Transverse colon (tissue), 4 donors: ENCODE measurements at places on chromosomes 4 and X. TPM values are rescaled to one million over a fixed set of nuclear protein-coding genes. Genes with fewer than 3 reads are reported as not detected.

The RS1 gene
- total RNA-seq: not detected

DNA sequence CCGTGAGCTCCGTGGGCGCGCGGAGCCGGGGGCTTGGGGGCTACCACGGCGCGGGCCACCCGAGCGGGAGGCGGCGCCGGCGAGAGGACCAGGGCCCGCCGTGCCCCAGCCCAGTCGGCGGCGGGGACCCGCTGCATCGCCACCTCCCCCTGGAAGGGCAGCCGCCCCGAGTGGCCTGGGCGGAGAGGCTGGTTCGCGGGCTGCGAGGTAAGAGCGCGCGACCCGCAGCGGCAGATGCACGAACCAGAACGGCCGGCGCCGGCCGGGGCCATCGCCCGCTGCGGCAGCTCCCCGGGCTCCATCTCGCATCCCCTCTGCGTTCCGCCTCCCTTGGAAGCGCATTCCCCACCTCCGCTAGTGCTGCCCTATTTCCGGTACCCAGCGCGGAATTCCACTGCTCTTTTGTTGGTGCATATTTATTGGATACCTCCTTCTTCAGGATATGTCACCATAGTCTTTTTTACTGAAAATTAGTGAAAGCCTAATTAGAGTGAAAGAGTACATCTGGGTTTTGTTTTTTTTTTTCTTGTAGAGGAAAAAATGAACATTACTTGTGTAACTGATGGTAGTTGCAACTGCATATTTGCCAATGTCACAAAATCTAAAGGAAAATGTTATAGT lies 797 bp downstream of the PKD2 start:
- no peaks in the 10 kb centered on the region for H3K27me3 ChIP-seq
- peak overlapping the region; percentile 90 for H3K4me3 ChIP-seq
- H3K27ac ChIP-seq: peak overlapping the region; percentile 94
- no peaks in the 10 kb centered on the region for H3K36me3 ChIP-seq
- peaks cover 39% of the 10 kb centered on the region for H3K4me1 ChIP-seq
- DNase-seq: peak; percentile 34

- no peak overlapping the region for H3K4me3 ChIP-seq
- DNase-seq: no peak
- H3K36me3 ChIP-seq: no peaks in the 10 kb centered on the region
- no peaks in the 10 kb centered on the region for H3K27me3 ChIP-seq
- no peak overlapping the region for H3K27ac ChIP-seq
Measured at GRCh38 chrX:140034916-140035315, 69.6 kb upstream of the CXorf66 start.

- H3K27ac ChIP-seq: no peak overlapping the region
- no peaks in the 10 kb centered on the region for H3K4me1 ChIP-seq
- H3K4me3 ChIP-seq: no peak overlapping the region
- no peaks in the 10 kb centered on the region for H3K36me3 ChIP-seq
- DNase-seq: no peak
- H3K27me3 ChIP-seq: no peaks in the 10 kb centered on the region
Measured at GRCh38 chr4:108370291-108371141, 201.8 kb upstream of the LEF1 start.

The ERVMER34-1 gene
- total RNA-seq: 0.20 TPM

The GABRB1 gene
- total RNA-seq: not detected

DNA sequence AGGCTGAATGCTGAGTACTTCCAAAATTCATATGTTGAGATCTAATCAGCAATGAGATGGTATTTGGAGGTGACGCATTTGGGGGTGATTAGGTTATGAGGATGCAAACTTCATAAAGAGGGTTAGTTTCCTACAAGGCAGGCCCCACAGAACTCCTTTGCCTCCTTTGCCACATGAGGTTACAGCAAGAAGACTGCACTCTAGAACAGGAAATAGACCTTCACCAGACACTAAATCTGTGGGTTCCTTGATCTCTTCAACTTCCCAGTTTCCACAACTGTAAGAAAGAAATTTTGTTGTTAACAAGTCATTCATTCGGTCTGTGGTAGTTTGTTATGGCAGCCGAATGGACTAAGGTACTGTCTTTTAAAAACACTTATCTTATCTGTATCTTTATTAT lies 681.9 kb upstream of the HS3ST1 start:
- no peak for DNase-seq
- H3K27ac ChIP-seq: no peak overlapping the region
- H3K27me3 ChIP-seq: no peaks in the 10 kb centered on the region
- H3K4me1 ChIP-seq: no peaks in the 10 kb centered on the region
- no peaks in the 10 kb centered on the region for H3K36me3 ChIP-seq
- no peak overlapping the region for H3K4me3 ChIP-seq

The TLR1 gene
- total RNA-seq: 7.9 TPM

- H3K36me3 ChIP-seq: no peaks in the 10 kb centered on the region
- H3K4me3 ChIP-seq: no peak overlapping the region
- H3K27me3 ChIP-seq: no peaks in the 10 kb centered on the region
- peaks cover 30% of the 10 kb centered on the region for H3K4me1 ChIP-seq
- H3K27ac ChIP-seq: peak overlapping the region; percentile 47
Measured at GRCh38 chr4:75698162-75698962, 25.2 kb upstream of the G3BP2 start.

DNA sequence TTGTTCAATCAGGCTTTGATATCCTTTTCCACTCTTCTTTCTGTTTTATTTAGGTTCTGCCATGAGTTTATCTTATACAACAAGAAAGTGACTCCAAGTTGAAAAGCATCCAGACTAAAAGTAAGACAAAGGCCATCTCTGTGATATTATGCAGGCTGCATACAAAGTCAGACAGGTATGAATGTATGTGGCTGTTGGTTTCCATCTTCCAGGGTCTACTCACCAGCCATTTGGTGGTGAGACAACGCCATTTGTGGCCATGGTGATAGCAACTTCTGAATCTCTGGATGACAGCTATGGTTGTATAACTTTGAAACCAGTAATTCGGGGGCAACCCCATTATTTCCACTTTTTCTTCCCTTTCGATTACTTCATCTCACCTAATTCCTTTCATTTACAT lies 17.2 kb upstream of the MSL3 start:
- no peak overlapping the region for H3K4me3 ChIP-seq
- H3K4me1 ChIP-seq: no peaks in the 10 kb centered on the region
- DNase-seq: no peak
- no peak overlapping the region for H3K27ac ChIP-seq
- no peaks in the 10 kb centered on the region for H3K27me3 ChIP-seq

The CXCL11 gene
- total RNA-seq: not detected

- no peaks in the 10 kb centered on the region for H3K4me1 ChIP-seq
- H3K36me3 ChIP-seq: no peaks in the 10 kb centered on the region
- no peak overlapping the region for H3K4me3 ChIP-seq
- no peaks in the 10 kb centered on the region for H3K27me3 ChIP-seq
- H3K27ac ChIP-seq: no peak overlapping the region
Measured at GRCh38 chr4:6027392-6027791, 9.2 kb upstream of the C4orf50 start.

GRCh38 chr4:32929796-32930699 lies 2209.9 kb downstream of the PCDH7 start:
- H3K27me3 ChIP-seq: no peaks in the 10 kb centered on the region
- no peaks in the 10 kb centered on the region for H3K36me3 ChIP-seq
- no peak for DNase-seq
- H3K27ac ChIP-seq: no peak overlapping the region
- H3K4me1 ChIP-seq: no peaks in the 10 kb centered on the region
- H3K4me3 ChIP-seq: no peak overlapping the region

- DNase-seq: no peak
- no peaks in the 10 kb centered on the region for H3K4me1 ChIP-seq
- no peaks in the 10 kb centered on the region for H3K36me3 ChIP-seq
- no peak overlapping the region for H3K4me3 ChIP-seq
- no peaks in the 10 kb centered on the region for H3K27me3 ChIP-seq
Measured at GRCh38 chrX:43876680-43877079, 5.6 kb downstream of the MAOB start.

The WDR17 gene
- 0.96 TPM for total RNA-seq

The SMIM10L2A gene
- 0.41 TPM for total RNA-seq

DNA sequence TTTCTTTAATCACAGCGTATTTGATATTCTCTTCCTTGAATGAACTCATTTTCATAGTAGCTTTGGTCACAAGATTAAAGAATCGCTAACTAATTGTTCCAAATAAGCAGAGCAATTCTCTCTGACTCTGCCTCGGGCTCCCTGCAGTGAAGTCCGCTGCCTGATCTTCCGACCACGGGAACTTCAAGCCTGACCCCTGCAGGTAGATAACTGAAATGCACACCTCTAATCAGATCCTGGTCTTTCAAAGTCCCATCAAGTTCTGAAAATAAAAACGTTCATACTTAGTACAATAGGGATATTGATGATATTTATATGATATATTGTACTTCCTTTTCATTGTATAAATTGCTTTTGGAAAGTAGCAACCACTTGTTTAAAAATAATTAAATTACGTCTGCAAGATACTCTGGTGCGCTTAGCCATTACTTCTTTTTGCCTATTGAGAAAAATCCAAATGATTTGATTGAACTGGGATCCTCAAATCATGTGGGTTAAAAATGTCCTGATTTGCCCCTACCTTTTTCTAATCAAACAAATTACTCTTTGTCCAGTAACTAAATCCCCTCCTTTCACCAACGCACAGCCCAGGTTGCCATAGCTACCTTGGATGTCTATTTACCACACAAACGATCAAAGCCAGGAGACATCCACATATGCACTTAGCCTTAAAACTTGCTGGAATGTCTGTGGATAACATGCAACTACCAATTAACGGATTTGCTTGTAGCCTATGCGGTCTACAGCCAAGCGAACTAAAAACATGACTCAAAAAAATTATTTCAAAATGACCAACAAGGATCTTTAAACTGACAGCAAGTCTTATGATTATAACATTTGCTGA lies 4.2 kb downstream of the MID1 start:
- H3K4me3 ChIP-seq: no peak overlapping the region
- no peaks in the 10 kb centered on the region for H3K27me3 ChIP-seq
- DNase-seq: peak; percentile 46
- no peaks in the 10 kb centered on the region for H3K36me3 ChIP-seq

GRCh38 chrX:76434103-76434741 lies 6.7 kb downstream of the MAGEE1 start:
- H3K4me3 ChIP-seq: no peak overlapping the region
- H3K36me3 ChIP-seq: no peaks in the 10 kb centered on the region
- no peaks in the 10 kb centered on the region for H3K4me1 ChIP-seq
- DNase-seq: no peak
- H3K27ac ChIP-seq: no peak overlapping the region
- H3K27me3 ChIP-seq: no peaks in the 10 kb centered on the region

The CXCL8 gene
- total RNA-seq: not detected

- H3K27me3 ChIP-seq: no peaks in the 10 kb centered on the region
- no peak overlapping the region for H3K4me3 ChIP-seq
- H3K36me3 ChIP-seq: no peaks in the 10 kb centered on the region
Measured at GRCh38 chrX:39459204-39459603, 638.6 kb downstream of the BCOR start.

The CCDC110 gene
- total RNA-seq: 3.0 TPM

GRCh38 chrX:142613403-142613802 lies 408.3 kb upstream of the MAGEC2 start:
- no peak overlapping the region for H3K27ac ChIP-seq
- no peaks in the 10 kb centered on the region for H3K27me3 ChIP-seq
- no peaks in the 10 kb centered on the region for H3K36me3 ChIP-seq
- no peaks in the 10 kb centered on the region for H3K4me1 ChIP-seq

The PGK1 gene
- 207 TPM for total RNA-seq

DNA sequence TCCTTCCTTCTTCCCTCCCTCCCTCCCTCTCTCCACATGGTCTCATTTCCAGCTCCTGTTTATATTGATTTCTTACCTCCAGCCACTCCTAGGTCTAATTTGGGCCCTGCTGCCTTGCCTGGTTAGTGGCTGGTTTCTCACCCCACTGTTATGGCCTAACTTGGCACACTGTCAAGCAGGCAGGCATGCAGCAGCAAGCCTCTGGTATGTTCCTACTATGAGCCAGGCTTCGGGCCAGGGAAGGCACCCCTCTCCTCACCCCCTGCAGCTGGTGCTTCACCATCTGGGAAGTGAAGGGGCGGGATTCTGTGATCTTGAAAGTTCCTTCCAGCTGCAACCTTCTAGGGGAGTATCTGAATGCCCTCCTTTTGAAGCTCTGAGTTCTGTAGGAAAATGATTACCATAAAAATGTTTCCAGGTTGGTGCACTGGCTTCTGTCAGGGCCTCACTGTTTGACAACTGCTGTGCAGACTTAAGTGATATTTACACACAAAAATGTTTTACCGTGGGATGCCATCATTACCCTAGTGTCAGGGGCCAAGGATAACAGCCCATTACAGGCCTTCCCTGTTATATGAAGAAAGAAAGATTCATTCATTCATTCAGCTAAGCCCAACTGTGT lies 10.1 kb upstream of the VMA21 start:
- peak; percentile 31 for DNase-seq
- peak overlapping the region; percentile 63 for H3K27ac ChIP-seq
- no peaks in the 10 kb centered on the region for H3K27me3 ChIP-seq
- no peaks in the 10 kb centered on the region for H3K36me3 ChIP-seq

- no peaks in the 10 kb centered on the region for H3K4me1 ChIP-seq
- H3K36me3 ChIP-seq: no peaks in the 10 kb centered on the region
- no peak for DNase-seq
- H3K27ac ChIP-seq: no peak overlapping the region
- no peaks in the 10 kb centered on the region for H3K27me3 ChIP-seq
- H3K4me3 ChIP-seq: no peak overlapping the region
Measured at GRCh38 chrX:108217876-108218275, 126.3 kb downstream of the ATG4A start.

The CT47B1 gene
- total RNA-seq: not detected

DNA sequence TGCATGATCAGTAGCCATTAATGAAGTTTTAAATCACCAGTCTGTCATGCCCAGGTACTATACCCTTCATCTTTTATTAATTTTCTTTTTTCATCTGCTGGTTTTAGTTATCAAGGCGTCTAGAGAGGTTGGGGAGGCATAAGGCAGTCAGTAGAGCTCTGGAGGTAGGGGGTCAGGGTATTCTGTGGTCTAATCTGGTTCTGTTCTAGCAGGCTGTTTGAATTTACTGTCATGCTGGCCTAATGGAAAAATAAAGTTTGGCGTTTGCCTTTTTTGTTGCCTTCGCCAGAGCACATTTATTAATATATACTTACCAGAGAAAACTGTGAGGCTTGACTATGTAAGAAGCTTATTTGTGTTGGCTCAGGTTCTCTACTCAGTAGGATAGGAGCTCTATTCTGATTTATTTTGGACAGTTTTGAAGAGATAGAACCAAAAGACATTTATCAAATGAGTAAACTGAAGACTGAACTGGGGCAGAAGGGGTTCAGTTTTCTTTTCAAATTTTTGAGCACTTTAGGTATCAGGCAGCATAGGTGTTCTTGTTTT lies 46.9 kb downstream of the TMEM131L start:
- no peaks in the 10 kb centered on the region for H3K4me1 ChIP-seq
- no peak for DNase-seq
- H3K4me3 ChIP-seq: no peak overlapping the region
- H3K27me3 ChIP-seq: no peaks in the 10 kb centered on the region
- H3K27ac ChIP-seq: no peak overlapping the region

- H3K4me1 ChIP-seq: no peaks in the 10 kb centered on the region
- H3K36me3 ChIP-seq: no peaks in the 10 kb centered on the region
- no peak overlapping the region for H3K4me3 ChIP-seq
- H3K27ac ChIP-seq: no peak overlapping the region
Measured at GRCh38 chrX:68748030-68748429, 80.8 kb upstream of the EFNB1 start.

The FAM47E gene
- 1.5 TPM for total RNA-seq
